ENCODE measurements at places on chromosomes 7 and 10.

GRCh38 chr10:62115842-62116241 is 152.8 kb downstream of the RTKN2 start:
- no peak for DNase-seq

DNA sequence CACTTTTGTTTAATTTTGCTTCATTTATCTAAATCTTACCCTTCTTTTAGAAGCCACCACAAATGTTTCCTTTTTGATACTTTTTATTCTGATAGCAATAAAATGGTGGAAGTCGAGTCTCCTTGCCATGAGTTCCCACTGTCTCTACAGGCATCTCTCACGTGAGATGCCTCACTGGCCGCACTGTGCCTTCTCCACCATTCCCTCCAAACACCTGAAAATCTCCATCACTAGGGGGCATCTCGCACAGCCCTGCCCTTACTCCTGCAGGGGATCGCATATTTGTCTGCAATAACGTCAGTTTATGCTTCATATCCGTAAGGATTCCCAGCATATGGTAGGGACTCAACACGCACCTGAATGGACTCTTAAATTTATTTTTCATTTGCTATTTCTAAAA is 56.3 kb upstream of the NCAPG2 start:
- DNase-seq = no peak

GRCh38 chr10:124157271-124157681 is 63.9 kb upstream of the CHST15 start:
- DNase-seq = no peak

DNA sequence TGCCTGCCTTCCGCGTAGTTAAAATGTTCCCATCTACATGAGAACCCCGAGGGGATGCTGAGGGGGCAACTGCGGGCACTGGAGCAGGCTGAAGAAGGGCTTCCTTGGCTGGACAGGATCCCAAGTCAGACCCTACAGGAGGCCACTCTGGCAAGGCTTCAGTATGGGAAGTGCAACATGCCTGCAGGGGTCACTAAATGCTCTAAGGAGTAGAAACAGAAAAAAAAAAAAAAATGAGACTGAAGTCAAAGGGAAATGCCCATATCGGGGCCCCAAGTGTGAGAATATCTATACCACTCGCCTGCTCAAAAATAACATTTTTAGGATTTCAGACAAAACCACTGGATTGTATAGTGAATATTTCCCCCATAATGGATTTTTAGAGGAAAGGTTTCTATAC is 33.5 kb downstream of the FAM204A start:
- DNase-seq = no peak

- DNase-seq = no peak
Observed at GRCh38 chr7:51237446-51238133, 79.0 kb downstream of the COBL start.

DNA sequence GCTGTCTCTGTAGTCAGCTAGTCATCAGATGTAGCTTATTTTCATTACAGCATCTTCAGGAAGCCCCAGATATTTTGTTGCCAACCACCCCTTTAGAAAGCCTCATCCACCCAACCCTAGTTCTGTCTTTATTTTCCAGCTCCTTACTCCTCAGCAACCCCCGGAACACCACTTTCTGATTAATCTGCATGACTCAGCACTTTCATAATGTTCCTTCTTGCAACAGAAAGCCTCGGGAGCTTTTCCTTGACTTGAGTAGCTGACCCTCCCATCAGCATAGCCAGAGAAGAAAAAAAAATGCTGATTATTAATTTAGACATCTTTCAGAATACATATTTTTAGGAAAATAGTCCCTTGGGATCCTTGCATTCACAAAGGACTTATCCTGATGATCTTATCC is 244.0 kb upstream of the CXCL12 start:
- no peak for DNase-seq

DNA sequence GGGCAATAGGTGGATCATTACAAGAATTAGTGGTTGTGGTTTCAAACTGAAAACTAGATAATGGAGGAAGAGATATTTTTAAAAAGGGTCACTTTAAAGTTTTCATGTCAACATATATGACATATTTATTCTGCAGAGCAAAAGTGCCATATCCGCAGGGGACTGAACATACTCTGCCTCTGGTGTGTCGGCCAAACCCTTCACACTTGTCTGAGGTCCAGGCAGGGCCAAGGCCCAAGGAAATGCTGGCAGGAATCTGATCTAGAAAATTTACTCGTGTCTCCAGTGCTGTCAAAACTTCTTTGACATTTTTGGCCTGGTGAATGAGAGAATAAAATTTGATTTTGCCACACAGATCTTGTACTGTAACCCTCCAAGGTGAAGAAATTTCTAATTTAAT is 562.3 kb downstream of the CCSER2 start:
- DNase-seq = no peak

DNA sequence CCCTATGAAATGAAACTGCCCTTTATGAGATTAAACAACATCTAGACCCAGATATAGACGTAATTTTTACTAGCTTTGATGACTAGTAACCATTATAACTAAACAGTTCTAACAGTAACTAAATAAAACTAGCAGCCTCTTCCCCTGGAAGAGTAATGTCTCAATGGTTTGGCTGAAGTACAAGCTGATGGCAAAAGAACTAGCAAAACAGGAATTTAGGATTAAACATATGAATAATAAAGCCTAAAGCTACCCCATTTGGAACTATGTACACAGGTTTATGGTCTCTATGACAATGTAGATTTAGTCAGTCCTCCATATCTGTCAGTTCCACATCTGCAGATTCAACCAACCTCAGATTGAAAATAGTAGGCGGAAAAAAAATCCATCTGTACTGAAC is 6.4 kb downstream of the DPY19L1 start:
- DNase-seq = no peak

GRCh38 chr7:90629297-90629918 is 33.3 kb downstream of the CDK14 start:
- DNase-seq = no peak

- DNase-seq = no peak
Observed at GRCh38 chr7:471866-472639, 47.6 kb downstream of the PDGFA start.

DNA sequence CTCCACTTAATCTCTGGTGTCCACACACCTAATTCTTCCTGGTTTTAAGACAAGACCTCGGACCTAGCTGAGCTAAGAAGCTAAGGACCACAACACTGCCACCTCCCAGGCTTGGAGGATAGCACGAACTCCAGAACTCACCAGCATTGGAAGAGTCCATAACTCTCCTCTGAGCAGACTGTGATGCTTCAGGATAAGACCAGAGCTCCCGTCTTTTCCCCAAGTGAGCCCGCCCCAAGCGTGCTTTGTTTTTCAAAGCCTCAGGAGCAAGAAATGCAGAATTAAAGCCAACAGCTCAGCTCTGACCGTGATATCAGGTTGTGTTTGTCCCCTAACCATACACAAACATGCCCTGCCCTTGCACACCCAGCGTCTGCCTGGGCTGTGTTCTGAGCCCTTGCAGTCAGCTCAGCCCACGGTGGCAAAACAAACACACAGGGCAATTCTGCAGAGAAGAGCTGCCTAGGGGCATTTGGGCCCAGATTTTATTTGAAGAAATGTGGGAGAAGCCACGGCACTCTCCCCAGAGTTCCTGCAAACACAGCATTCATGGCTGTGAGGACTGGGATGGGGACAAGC is 145.4 kb downstream of the WDR11 start:
- DNase-seq = no peak

DNA sequence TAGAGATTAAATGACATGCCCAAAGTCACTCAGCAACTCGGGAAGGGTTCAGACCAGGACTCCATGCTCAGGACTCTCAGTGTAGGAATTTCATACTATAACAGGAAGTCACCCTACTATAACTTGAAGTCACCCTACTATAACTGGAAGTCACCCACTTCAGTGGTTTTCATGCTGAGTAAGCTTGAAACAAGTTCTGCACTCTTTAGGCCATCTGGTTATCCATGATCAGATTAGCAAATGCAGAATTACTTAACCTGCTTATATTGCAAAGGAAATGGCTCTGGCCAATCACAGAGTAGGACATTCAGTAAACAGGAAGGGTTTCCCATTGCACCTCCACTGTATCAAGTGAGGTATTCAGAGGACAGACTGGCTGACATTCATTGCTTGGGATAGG is 1240.4 kb downstream of the GATA3 start:
- DNase-seq = no peak

- no peak for DNase-seq
Observed at GRCh38 chr7:153383781-153384180, 624.2 kb downstream of the ACTR3B start.
